ENCODE measurements at places on chromosomes 7 and 10. TPM values are rescaled to one million over a fixed set of nuclear protein-coding genes. Genes with fewer than 3 reads are reported as not detected.

DNA sequence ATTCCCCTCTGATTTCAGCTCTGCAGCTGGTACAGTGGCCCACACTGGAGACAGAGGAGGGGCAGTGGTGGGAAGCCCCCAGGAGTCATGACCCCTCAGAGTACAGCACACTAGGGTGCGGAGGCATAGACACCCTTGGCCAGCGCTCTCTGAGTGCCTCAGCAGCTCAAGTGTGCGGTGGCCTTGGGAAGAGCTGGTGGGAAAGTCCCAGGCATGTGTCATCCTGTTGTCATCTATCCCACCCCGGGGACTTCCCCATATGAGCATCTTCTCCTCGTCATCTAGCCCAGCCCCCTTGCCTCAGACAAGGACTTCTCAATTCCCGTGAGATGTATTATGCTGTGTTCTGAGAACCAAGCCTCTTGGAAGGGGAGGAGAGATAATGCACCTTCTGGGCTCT lies 15.6 kb upstream of the PPIF start:
- no peak overlapping the region for H3K27ac ChIP-seq
- H3K4me3 ChIP-seq: no peak overlapping the region
- DNase-seq: peak; percentile 73

DNA sequence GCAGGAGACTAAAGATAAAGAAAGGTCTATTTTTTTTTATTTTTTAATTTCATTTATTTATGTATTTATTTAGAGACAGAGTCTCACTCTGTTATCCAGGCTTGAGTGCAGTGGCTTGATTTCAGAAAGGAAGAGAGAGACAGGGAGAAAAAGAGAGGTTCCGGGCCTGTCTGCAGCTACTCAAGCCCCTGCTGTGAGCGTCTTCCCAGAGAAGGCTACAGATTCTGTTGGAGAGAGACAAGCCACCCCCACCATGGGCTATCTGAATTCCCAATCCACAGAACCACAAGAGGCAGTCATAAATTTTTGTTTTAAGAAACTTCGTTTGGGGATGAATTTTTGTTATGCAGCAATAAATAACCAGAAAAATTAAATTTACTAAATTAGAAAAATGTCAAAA lies 68.1 kb downstream of the CALN1 start:
- H3K4me1 ChIP-seq: no peaks in the 10 kb centered on the region
- DNase-seq: no peak
- no peak overlapping the region for H3K4me3 ChIP-seq
- H3K27ac ChIP-seq: no peak overlapping the region
- no peaks in the 10 kb centered on the region for H3K36me3 ChIP-seq

DNA sequence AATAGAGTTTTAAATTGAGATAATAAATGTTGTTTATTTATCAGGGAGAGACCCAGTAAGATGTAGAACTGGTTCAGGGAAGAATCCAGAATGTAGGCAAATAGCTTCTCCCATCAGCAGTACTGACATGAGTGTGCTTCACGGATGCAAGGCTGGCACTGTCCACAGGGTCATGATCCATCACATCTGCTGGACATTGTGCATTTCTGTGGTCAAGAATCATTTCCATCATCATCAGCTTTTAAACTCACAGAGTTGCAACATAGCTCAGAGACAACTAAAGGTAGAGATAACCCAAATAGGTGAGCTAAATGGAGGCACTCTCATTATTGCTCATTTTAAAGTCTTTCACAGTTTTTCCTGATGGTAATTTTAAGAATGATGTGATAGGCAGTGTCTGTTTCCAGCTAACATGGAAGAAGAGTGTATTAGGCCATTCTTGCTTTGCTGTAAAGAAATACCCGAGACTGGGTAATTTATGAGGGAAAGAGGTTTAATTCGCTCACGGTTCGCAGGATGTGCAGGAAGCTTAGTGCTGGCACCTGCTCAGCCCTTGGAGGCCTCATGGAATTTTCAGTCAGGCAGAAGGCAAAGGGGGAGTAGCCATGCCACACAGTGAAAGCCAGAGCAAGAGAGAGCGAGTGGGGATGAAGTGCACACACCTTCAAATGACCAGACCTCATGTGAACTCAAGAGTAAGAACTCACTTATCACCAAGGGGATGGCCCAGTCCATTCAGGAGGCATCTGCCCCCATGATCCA lies 80.8 kb downstream of the INPP5A start:
- no peak for DNase-seq
- no peaks in the 10 kb centered on the region for H3K27me3 ChIP-seq
- no peak overlapping the region for H3K27ac ChIP-seq
- H3K36me3 ChIP-seq: peaks cover 26% of the 10 kb centered on the region
- H3K4me1 ChIP-seq: peaks cover 12% of the 10 kb centered on the region
- no peak overlapping the region for H3K4me3 ChIP-seq

DNA sequence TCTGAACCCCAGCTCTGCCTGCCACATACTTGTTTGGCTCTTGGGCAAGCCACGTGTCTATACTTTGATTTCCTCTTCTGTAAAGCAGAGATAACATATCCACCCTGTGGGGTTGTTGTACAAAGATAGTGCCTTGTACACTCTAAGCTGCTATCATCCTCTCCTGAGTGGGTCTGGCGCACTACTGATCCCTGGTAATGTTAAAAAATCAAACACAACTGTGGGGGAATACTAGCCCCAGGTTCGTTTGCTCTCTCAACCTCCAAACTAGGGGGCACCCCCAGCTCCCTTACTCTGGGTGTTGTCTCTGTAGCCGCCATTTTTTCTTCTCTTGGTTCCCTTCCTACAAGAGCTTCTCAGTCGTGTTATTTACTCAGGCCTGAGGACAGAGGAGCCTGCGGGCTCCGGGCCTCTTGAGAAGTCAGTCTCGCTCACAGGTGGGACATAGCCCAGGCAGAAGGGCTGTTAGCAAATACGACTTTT lies 1.0 kb downstream of the POLM start:
- H3K4me1 ChIP-seq: peaks cover 59% of the 10 kb centered on the region
- H3K27ac ChIP-seq: peak overlapping the region; percentile 94
- H3K36me3 ChIP-seq: peaks cover 39% of the 10 kb centered on the region

EPHA1 gene
- 25.9 TPM for polyA plus RNA-seq

SLC39A12 gene
- polyA plus RNA-seq: not detected

MLXIPL gene
- 3.1 TPM for polyA plus RNA-seq

NANOS1 gene
- 5.8 TPM for polyA plus RNA-seq
